ENCODE measurements at places on chromosomes 7 and 10.

DNA sequence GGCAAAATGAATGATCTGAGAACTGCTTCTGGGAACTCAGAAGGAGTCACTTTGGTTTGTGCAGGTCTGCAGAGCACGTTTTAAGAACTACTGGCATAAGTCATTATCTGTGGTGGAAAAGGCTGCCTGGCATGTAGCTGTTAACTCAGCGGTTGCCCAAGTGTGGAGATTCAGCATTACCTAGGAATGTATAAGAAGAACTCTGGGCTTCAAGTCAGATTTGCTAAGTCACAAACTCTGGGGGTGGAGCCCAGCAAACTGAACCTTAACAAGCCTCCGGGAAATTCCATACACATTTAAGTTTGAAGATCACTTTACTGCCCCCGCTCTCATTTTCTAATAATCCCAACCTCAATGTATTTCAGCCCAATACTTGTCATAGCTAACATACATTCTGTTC is 31.1 kb downstream of the PLXDC2 start:
- DNase-seq = no peak

GRCh38 chr7:128035712-128036111 is 4.5 kb upstream of the LRRC4 start:
- DNase-seq = no peak

GRCh38 chr7:146982482-146982881 is 865.9 kb downstream of the CNTNAP2 start:
- DNase-seq = no peak

DNA sequence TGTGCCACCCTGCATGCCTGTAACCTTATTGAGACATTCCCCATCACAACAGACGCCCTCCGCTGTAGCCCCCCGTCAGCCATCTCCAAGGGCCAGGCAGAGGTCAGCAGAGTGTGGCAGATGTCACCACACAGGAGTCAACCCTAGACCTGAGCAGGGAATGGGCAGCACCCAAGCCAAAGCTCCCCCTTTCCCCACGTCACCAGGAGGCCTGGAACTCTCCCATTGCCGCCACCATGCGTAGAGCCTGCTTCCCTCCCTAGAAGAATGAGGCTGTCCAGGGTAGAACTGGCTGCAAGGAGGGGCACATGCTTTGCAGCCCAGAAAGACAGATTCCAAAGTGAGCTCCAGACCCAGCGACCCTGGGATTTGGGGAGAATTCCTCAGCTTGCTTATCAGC is 342.9 kb downstream of the TNS3 start:
- DNase-seq = no peak

- no peak for DNase-seq
These were observed 71.7 kb upstream of the TPK1 start for GRCh38 chr7:144907577-144907976.

DNA sequence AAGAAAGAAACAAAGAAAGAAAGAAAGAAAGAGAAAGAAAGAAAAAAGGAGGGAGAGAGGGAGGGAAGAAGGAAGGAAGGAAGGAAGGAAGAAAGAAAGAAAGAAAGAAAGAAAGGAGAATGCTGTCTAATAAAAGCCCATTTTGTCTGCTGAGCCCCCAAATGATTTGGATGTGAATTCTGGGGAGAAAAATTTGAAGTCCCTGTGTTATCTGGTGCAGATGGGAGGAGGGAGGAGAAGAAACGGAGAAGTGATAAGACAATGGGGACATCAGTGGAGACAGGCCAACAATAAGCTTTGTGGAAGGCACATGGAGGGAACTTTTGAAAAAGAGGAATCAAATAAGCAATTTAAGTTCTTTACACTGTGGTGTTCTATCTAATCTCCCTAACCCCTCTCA is 24.6 kb upstream of the TMEM273 start:
- DNase-seq = no peak

DNA sequence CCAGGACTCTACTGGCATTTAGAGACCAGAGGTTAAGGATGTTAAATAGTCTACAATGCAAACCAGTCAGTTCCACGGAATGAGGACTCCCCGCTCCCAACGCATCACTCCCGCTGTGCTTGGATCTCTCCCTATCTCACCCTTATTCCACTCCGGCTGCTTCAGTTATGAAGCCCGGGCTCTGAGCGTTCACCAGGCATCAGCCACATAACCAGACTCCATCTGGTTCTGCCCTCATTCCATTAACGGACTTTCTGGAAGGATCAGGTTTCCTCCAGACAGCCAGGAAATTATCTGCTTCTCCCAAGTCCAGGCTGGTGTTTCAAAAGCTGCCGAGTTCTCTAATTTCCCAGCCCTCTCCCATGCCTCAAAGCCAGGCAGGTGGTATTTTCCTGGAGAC is 499.3 kb downstream of the GLRX3 start:
- no peak for DNase-seq

DNA sequence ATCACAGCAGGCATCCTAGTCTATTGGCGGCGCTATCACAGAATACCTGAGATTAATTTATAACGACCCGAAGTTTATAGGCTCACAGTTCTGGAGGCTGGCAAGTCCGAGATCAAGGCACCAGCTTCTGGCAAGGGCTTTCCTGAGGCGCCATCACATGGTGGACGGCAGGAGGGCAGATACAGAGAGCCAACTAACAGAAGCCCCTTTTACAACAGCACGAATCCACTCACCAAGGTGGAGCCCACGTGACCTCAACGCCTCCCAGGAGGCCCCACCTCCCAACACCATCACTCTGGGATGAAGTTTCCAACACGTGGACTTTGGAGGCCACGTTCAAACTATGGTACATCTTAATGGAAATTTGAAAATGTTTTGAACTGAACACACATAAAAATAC is 255.3 kb downstream of the ELFN1 start:
- no peak for DNase-seq

GRCh38 chr7:85415743-85416142 is 228.9 kb upstream of the SEMA3D start:
- no peak for DNase-seq

GRCh38 chr7:121562259-121562658 is 166.2 kb upstream of the FAM3C start:
- no peak for DNase-seq

GRCh38 chr7:44057849-44058758 is 7.3 kb downstream of the PGAM2 start:
- no peak for DNase-seq

DNA sequence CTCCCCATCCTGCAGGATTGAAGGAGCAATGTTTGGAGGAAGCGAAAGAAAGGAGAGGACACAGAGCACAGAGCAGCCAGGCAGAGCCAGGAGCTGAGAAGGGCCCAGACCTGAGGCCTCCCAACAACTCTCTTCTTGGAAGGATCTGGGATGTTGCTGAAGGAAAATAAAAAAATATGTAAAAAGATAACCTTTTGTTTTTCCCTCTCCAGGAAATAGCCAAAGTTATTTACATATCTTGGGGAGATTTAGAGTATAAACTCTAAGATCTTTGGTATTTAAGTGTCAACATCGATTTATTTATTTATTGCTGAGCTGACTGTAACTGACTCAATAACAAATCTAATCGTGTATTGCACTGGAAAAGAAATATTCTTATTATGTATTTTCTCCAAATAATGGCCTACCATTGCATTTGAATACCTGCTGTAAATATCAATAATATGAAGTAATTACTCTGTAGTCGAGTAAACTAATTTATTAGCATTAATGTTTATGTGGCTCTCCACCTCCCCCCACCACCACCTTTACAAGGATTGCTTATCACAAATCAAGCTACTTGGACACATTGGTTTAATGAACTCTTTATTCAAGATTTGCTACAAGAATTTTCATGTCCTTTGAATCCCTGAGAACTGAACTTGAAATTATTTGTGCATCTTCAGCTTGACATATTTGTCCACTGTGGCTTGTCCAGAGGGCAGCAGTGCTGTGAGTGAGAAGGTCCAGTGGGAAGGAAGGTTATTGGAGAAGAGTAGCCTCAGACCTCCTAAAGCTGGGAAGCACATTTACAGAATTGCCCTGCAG is 1.8 kb upstream of the HOXA11 start:
- no peak for DNase-seq

DNA sequence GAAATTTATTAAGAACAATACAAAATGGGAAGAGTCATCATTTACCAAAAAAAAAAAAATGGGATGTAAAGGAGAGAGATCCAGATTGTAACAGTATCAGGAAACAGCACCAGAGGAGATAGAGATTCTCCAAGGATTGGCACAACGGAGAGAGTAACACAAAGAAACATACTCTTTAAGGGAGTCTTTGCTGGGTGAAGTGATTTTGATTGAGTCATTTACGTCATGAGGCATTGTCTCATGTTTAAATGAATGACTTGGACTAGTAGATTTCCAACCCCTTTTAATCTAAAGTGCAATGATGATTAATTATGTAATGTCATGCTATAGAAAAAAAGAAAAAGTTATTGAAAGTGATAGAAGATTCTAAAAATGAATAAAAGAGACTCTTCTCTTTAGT is 68.8 kb downstream of the ITGB8 start:
- no peak for DNase-seq

- DNase-seq = no peak
These were observed 131.5 kb upstream of the PFKP start for GRCh38 chr10:2935647-2936386.

DNA sequence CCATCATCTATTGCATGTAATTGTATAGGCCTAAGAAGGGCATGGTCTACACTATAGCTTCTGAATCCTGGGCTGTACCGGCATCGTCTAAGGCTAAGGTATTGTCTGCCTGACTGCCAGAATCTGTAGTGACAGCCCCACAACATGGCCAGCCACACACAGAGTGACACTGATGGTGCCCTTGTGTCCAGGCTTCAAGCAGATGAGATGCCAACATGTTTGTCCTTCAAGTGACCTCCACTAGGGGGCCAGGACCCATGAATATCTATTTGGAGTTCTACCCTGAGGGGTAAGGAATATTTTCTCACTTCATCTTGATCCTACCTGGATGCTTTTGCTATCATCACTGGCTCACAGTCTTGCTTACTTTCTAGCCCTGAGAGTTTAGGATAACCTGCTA is 1.5 kb downstream of the CYP3A7 start:
- no peak for DNase-seq

DNA sequence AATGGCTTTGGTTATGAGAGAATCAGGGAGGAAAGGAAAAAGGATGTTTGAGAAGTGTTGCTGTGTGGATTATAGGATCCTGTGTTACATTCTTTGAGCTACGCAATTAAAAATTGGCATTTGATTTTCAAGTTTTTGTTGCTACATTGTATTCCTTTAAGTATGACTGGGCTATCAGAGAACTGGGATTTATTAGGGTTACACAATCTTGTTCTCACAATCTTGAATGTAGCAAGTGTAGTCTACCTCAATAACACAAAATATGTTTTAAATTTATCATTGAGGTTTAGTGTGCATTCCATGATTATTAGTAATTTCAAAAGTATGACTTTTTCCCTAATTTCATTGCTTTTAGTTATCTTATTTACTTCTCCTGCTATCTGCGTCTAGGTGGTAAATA is 113.9 kb downstream of the CACNB2 start:
- DNase-seq = no peak

DNA sequence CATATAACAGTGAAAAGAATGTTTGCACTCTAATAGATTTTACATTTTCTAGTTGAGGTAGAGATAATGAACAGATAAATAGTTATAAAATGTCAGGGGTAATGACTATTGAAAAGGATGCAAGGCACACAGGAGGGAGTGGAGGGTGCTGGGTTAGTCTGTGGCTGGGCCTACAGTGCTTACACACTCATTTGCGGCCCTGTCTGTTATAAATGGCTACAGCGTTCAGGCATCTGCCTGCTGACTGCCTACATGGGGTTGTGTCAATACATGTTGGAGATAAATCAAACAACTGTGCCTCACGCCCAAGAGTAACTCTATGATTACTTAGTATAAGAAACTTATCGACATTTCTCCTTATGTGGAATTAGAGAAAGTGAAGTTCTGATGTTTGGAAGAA is 313.3 kb downstream of the ACTR3B start:
- no peak for DNase-seq

DNA sequence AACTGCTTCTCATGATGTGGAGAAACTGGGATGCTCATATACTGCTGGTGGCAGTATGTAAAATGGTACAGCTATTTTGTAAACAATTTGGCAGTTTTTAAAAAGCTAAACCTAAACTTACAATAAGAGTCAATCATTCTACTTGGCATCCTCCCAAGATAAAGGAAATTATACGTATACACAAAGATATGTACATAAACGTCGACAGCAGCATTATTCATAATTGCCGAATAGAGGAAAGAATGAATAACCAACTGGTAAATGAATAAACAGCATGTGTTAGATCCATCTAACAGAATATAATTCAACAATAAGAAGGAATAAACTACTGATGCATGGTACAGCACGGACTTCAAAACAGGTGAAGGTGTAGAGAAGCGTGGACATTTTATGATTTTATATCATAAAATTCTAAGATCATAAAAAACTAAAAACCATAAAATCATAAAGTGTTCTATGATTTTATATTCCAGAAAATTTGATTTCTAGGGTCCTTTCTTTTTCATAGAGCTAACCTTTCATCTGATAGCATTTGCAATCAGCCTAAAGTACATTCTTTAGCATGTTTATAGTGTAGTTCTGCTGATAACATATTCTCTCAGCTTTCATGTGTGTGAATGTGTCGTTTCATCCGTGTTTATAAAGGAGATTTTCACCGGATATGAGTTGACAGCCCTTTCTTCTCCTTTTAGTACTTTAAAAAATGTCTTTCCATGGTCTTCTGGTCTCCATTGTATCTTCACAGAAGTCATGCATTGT is 261.5 kb downstream of the DIP2C start:
- no peak for DNase-seq

DNA sequence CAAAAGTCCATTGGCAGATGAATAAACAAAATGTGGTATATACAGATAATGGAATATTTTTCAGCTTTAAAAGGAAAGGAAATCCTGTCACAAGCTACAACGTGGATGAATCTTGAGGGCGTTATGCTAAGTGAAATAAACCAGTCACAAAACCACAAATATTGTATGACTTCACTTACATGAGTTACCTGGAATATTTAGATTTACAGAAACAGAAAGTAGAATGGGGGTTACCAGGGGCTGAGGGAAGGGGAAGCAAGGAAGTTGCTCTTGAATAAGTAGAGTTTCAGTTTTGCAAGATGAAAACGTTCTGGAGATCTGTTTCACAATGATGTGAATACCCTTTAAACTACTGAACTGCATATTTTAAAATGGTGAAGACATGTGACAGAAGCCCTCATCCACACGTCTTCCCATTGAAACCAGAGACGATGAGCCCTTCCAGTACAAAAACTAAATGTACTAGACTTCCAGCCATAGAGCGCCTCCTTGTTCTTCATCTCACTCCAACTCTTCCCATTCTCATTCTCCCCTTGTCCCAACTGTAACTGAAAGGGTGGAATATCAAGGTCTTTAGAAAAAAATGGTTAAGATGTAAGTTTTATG is 62.4 kb downstream of the MICU1 start:
- DNase-seq = no peak

GRCh38 chr10:5560142-5560816 is 35.5 kb downstream of the CALML3 start:
- DNase-seq = no peak

GRCh38 chr10:15196021-15196834 is 27.7 kb upstream of the NMT2 start:
- no peak for DNase-seq

GRCh38 chr10:131978851-131979250 is 2.9 kb downstream of the BNIP3 start:
- no peak for DNase-seq

- DNase-seq = no peak
These were observed 29.0 kb downstream of the ATOH7 start for GRCh38 chr10:68202960-68203353.

GRCh38 chr10:81866753-81867152 is 8.2 kb upstream of the NRG3 start:
- DNase-seq = no peak

Data from activated CD4-positive, alpha-beta T cell treated with anti-CD3 and anti-CD28 coated beads for 24 hours (primary cell).